ENCODE measurements at places on chromosomes 5 and 9. TPM values are rescaled to one million over a fixed set of nuclear protein-coding genes. Genes with fewer than 3 reads are reported as not detected.

Gene GKAP1
- total RNA-seq, result 15.5 TPM

Gene RANBP17
- not detected for total RNA-seq

Gene RNF208
- total RNA-seq, result 1.7 TPM

Gene CTXN3
- total RNA-seq, result not detected

Gene C9orf153
- 1.1 TPM for total RNA-seq

Gene CARTPT
- total RNA-seq, result not detected

GRCh38 chr9:83155733-83156132 lies 92.8 kb upstream of the RASEF start:
- no peak for DNase-seq
- peaks cover 2% of the 10 kb centered on the region for H3K27me3 ChIP-seq
- H3K4me3 ChIP-seq, result no peak overlapping the region
- peaks cover 11% of the 10 kb centered on the region for H3K36me3 ChIP-seq
- H3K27ac ChIP-seq, result no peak overlapping the region

GRCh38 chr5:140116716-140117115 lies 2.8 kb downstream of the PURA start:
- H3K27ac ChIP-seq, result peak overlapping the region; percentile 0
- H3K36me3 ChIP-seq, result peaks cover 2% of the 10 kb centered on the region
- H3K4me3 ChIP-seq, result peak overlapping the region; percentile 2
- H3K27me3 ChIP-seq, result no peaks in the 10 kb centered on the region
- DNase-seq, result no peak
- peaks cover 60% of the 10 kb centered on the region for H3K4me1 ChIP-seq
